ENCODE measurements at places on chromosomes 7 and 10.

DNA sequence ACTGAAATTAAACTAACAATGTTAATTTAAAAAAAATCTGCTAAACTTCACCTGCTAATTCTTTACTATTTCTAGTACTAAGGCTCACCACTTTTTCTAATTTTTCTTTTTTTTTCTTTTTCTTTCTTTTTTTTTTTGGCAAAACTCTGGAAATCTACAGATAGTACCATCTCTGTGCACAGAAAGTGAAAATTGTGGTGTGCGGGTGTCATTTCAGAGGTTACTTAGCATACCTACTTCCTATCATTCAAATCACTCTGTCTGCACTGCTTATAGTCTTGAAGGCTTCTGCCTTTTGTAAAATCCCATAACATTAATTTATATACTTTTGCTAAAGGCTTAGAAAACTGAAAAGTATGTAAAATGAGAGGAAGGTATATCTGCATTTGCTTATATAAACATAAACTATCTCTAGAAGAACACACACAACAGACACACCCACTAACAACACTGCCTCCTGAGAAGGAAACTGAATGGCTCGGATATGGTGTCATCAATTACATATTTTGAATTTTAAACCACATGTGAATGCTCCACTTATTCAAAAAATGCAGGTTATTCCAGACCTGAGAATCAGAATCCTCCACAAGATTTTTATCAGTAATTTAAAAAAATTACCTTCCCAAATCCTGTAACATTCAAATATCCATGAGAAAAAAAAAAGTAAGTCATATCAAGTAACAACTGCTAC, 229.5 kb downstream of the PARD3 start:
- DNase-seq, result no peak

DNA sequence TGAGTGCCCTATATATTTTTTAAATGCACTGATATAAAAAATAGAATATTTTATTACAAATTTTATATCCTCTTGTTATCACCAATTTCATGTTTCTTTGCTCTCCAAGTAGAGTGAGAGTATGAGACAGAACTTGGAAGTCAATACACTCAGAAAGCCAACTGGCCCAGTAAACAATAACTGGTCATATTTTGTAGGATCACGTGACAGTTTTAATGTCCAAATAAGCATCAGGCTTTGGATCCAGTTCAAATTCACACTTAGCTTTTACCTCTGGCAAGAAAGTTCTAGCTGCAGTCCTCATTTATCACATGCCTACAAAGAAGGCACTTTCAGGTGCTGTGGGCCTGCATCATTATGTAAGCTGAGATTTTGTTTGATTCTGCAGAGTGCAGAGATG, 21.6 kb upstream of the TPK1 start:
- DNase-seq, result no peak

DNA sequence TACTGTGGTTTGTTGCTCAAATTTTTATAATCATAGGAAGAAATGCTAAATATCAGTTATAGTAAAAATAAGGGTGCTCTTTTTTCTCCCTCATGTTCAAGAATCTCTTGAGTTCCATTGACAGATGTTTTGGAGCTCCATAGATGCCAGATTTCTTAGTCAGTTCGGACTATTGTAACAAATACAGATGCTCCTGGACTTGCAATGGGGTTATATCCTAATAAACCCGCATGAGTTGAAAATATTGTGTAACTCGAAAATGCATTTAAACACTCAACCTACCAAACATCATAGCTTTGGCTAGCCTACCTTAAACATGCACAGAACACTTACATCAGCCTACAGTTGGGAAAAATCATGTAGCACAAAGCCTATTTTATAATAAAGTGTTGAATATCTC, 100.7 kb upstream of the CSTF2T start:
- DNase-seq, result no peak

DNA sequence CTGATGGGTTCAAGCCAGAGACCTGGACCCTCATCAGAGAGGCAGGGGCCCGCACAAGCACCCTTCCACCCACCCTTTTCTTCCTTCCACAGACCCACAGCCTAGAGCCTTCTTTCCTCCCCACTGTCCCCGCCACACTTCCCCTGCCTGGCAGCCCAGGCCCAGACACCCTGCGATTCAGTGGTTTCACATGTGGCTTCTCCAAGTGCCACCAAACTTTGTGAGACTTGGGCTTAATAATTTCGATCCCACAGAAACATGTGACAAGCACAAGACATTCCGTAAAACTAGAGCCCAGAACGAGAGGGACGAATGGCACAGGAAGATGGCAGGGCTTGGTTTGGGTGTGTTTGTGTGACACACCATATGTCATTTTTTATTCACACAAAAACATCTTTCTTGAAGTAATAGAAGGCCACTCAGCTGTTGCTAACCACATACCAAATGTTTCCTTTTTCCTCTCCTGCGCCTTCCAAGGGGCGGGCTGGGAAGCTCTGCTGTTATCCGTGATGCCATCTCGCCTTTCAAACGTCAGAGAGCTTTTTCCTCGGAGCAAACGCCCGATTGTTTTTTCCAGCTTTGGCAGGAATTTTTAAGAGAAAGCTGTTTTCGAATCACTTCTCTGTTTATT, 162.9 kb downstream of the GRK5 start:
- DNase-seq, result no peak

- DNase-seq, result no peak
Measured at GRCh38 chr7:138556771-138557484, 96.9 kb downstream of the TRIM24 start.

DNA sequence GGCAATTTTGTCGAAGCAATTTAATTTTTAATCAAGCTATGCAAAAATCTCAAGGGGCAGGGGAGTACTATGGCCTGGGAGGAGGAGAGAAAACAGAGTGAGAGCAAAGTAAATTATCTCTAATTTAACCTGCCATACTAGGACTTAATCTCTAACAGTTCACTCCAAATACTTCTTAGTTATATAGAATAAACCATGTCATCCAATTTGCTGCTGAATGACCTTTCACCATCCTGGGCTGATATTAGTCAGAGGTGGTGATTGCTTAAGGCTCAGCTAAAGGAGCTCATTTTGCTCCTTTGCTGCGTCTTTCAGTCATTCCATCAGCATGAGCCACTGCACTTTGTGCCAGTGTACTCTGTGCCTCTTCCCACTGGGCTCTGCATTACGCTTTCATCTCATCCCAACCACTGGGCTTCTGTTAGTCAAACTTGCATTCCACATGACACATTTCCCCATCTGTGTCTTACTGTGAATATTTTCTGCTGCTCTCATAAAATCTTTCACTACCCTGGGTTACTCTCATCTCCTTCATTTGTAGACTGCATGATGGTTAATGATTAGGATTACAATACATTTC, 84.3 kb downstream of the CD36 start:
- peak; percentile 66 for DNase-seq

- DNase-seq, result peak; percentile 81
Measured at GRCh38 chr10:81696609-81697388, 178.2 kb upstream of the NRG3 start.

DNA sequence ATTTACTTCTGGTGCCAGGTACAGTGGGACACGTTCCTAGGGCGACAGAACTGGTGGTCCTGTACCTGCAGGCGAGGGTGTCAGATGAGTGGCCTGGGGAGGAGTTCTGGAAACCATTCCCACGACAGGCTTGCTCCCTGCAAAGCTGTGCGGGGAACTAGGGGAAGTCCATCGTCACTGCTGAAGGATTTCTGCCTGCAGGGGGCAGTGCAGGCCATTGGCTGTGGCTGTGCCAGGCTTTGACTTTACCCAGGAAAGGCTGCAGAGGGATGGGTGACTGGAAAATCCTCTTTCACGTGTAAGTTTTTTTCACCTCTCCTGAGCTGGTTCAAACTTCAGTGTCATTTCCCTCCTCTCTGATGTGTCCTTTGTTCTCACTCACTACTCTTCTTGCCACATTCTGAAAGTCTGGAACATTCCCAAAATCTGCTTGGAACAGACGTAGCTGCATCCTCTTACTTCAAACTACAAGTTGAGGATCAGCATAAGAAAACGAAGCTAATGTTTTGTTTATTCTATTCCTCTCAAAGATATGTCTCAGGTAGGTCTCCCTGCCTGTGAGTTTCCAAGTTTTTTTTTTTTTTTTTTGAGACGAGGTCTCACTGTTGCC, 126.5 kb downstream of the SH2D4B start:
- DNase-seq, result peak; percentile 98

DNA sequence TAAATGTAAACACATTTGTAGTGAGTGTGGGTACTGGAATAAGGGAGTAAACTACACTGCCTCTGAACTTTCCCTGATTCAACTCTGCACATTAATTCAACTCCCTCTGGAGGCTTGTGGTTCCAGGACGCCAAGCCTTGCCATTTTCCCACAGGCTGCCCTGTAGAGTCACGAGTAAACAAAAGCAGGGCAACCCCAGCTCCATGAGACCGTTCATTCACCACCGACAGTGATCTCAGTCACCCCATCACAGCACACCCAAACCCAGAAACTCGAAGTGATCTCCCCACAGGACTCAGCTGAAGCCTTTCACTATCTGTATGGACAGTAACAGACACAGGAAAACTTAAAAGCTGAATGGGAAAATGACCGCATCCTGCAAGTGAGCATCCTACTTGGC, 218.8 kb upstream of the FRMD4A start:
- DNase-seq, result no peak

GRCh38 chr7:130853503-130854279, 119.7 kb upstream of the KLF14 start:
- no peak for DNase-seq

GRCh38 chr10:11036424-11037011, 18.8 kb downstream of the CELF2 start:
- peak; percentile 81 for DNase-seq

DNA sequence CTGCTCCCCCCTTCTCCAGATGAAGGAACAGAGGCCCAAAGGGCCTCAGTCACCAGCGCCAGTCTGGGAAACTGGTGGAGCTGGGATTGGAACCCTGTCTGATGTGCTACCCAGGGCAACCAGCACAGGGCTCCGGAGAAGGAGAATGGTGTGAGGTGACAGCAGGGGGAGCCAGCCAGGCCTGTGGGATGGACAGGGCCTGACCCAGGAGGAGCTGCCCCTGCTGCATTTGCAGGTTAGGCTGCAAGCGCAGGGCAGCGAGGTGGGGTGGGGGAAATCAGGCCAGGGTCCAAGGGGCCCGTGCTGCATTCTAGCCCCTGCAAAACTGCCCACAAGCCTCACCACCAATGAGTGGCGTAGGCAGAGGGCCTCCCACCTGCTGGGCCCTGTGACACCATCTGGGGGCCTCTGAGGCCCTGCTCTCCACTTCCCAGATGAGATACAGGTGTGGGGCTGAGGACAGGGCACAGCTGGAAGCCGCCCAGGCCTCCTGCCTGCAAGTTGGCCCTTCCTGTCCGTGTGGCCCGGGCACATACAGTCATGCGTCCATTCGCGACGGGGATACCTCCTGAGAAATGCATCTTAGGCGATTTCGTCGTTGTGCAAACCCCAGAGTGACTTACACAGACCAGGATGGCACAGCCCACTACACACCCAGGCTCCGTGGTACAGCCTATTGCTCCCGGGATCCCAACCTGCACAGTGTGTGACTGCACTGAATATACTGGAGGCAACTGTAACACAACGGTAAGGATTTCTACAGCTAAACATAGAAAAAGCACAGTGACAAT, 45.3 kb downstream of the RASGEF1A start:
- peak; percentile 91 for DNase-seq

- DNase-seq, result no peak
Measured at GRCh38 chr7:108091461-108091831, 38.7 kb downstream of the LAMB4 start.

DNA sequence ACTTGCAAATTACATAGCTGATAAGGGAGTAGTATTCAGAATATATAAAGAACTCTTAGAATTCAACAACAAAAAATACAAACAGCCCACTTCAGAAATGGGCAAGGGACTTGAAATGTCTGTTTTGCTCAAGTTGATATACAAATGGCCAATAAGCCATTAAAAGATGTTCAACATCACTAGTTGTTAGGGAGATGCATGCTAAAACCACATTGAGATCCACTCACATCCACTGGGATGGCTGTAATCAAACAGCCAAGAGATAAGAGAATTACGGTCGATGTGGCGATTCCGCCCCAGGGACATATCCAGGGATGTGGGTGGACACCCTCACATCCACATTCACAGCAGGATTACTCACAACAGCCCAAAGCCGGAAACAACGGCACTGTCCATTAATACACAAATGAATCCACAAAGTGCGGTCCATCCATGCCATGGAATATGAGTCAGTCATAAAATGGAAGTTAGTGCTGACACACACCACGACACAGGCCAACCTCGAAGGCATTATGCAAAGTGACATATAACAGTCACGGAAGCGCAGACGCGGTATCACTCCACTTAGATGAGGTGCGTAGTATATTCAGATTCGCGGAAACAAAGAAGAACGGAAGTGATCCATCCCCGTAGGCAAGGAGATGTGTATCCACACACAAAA, 227.8 kb downstream of the DNAJB6 start:
- no peak for DNase-seq

- DNase-seq, result no peak
Measured at GRCh38 chr7:5339955-5340354, 57.2 kb downstream of the SLC29A4 start.

- DNase-seq, result peak; percentile 61
Measured at GRCh38 chr10:8060704-8061121, 6.2 kb downstream of the GATA3 start.

- DNase-seq, result no peak
Measured at GRCh38 chr7:5230265-5231067, 40.4 kb downstream of the WIPI2 start.

DNA sequence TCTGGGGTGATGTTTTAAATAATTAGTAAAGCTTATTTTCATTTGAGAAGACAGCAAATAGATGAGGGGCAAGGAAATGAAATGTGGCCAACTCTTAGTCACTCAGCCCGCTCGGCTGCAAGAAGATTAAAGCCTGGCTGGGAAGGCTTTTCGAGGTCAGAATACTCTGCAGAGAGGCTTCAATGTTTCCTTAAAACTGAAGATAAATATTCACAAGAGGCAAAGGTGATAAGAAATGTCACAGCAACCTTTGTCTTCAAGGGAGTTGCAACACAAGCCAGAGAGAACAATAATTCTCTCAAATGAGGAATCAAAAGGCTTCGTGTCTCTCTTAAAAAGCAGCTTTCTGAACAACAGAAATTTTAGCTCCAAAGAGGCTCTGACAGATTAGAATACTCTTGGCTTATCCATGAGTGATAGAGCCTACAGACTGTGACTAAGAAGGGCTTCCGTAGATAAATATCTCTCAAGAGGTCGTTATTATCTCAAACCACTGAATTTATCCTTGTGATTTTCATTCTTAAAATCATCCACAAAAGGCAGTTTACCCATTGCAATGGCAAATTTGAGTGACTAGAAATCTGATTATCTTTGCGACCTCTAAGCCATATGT, 92.5 kb downstream of the KLF6 start:
- DNase-seq, result no peak

- DNase-seq, result no peak
Measured at GRCh38 chr7:133252506-133252857, 396 bp upstream of the EXOC4 start.

DNA sequence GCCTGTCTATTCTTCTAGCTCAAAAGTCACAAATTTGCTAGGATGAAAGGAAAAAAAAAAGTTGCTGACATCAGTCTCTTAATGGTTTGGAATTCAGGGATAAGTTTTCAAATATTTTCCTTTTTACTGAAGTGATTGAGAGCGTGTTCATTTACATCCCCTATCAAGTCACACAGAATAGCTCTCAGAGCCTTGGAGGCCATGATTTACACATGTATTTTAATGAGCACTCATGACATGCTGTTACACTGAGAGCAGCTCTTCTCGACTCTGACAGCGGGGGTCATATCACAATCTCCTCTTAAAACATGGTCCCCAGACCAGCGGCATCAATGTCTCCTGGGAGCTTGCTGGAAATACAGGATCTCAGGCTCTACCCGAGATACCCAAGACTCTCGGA, 232.7 kb downstream of the POU6F2 start:
- DNase-seq, result no peak

GRCh38 chr10:87674943-87675342, 15.3 kb downstream of the PAPSS2 start:
- no peak for DNase-seq

GRCh38 chr10:118145256-118145655, 98.5 kb upstream of the RAB11FIP2 start:
- DNase-seq, result no peak

Measured in endodermal cell (in vitro differentiated cells).